ENCODE measurements at places on chromosomes 7 and 10. TPM values are rescaled to one million over a fixed set of nuclear protein-coding genes. Genes with fewer than 3 reads are reported as not detected.

Gene LAMB4
- total RNA-seq: under 0.01 TPM

Gene NUDT13
- total RNA-seq: 1.2 TPM

Gene HSPA12A
- total RNA-seq: 9.0 TPM

Gene FGFBP3
- 0.50 TPM for total RNA-seq

Gene SMO
- total RNA-seq: 3.2 TPM

Gene CFAP43
- 0.15 TPM for total RNA-seq

Gene RPEL1
- under 0.01 TPM for total RNA-seq

Gene MOGAT3
- total RNA-seq: not detected

Gene C10orf53
- not detected for total RNA-seq

Gene RBP3
- total RNA-seq: not detected

Gene SPDYE6
- total RNA-seq: 0.15 TPM

Gene RASSF4
- 15.1 TPM for total RNA-seq

Gene NODAL
- not detected for total RNA-seq

Gene SPDYE5
- total RNA-seq: not detected

Gene OR2A5
- total RNA-seq: not detected

Gene NUTM2A
- total RNA-seq: 2.3 TPM

Gene REPIN1
- total RNA-seq: 59.9 TPM
